Femur (tissue), 1 donor: ENCODE measurements at places on chromosomes 12 and 14.
A peak's percentile ranks its signal among the peaks of the same experiment; 100 is the strongest.

DNA sequence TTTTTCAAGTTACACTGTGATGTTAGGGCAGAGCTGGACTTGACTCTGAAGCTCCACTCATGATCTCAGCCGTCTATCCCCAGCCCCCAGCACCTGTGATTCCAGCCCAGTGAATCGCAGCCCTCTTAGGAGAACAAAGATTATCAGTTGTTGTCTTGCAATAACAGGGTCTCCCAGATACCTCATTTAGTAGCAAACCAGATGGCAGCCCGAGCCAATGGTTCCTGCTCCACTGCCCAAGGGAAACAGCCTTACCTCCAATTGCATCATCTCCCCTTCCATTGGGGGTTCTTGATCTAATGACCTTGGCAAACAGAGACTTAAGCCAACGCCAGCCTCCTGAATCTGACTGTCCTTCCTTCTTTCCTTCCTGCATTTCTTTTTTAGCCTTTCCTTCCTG, 371.2 kb downstream of the BCL11B start:
- DNase-seq: no peak

GRCh38 chr14:59595071-59595470, 18.5 kb upstream of the CCDC175 start:
- no peak for DNase-seq

GRCh38 chr12:15580431-15580830, 208.8 kb downstream of the EPS8 start:
- DNase-seq: no peak

- no peak for DNase-seq
These were observed 625 bp downstream of the ANGEL1 start for GRCh38 chr14:76812093-76812421.

GRCh38 chr14:103384450-103385151, 614 bp upstream of the MARK3 start:
- no peak for DNase-seq

DNA sequence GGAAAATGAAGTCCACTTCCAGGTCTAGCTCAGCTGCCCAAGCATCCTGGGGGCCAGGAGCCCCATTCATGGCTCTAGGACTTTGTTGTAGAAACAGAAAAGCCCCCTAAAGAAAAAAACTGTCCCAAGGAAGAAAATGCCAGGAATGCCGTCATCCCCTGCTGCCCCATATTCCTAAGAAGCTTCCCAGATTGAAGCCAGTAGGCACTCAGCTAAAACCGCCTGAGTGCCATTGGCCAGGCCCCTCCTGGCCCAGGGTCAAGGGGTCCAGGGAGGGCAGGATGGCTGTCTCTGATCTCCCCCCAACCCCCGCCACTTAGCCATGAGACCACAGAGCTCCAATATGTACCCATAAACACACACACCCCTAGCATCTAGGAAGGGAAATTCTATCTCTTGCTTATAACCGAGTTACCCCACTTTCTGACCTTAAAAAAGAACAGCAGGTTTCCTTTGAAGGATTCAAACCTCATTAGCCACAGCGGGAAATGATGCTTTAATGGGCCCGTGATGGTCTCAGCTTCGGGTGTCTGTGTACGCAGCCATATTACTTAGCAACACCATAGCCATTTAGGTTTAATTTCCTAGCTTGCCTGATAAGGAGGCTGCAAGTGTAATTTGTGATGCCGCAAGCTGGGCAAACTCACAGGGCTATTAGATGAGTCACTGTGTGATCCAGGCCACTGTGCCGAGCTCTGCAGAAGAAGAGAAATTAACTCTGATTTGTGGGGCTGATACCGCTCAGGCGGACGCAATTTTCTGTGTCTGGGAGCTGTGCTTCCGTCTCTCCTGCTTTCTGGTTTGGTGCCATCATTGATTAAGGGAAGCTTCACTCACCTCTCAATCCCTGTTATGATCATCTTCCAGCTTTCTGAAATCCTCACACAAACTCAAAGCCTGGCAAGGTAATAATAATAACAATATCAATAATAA, 84.2 kb downstream of the GCH1 start:
- DNase-seq: no peak

- no peak for DNase-seq
These were observed 5.0 kb upstream of the RFLNA start for GRCh38 chr12:124289634-124290600.

DNA sequence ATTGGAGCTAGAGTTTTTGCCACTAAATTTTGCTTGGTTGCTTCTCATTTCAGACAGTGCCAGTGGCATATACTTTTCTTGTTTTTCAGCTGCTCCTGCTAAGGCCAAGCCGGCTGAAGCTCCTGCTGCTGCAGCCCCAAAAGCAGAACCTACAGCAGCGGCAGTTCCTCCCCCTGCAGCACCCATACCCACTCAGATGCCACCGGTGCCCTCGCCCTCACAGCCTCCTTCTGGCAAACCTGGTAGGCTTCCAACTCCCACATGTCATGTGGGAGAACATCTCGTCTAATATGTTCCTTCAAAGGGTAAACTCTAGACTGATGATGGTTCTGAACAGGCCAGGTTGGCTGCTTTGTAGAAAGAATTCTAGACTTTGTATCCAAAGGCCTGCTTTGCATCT, 11.0 kb downstream of the DLST start:
- DNase-seq: no peak

DNA sequence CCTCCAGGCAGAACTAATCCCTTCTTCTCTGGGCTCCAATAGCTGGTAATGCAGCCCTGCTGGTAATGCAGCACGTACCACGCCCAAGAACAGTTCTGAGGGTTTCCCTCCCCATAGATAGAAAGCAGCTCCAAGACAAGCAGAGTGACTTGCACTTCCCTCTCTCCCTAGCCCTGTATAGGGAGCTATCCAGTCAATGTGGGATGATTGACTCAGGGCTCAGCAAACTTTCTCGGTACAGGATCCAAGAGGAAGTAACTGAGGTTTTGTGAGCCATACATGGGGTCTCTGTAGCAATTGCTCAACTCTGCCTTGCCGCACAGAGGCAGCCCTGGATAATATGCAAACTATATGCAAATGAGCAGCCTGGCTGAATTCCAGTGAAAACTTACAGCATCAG, 15.5 kb upstream of the FKBP4 start:
- no peak for DNase-seq

DNA sequence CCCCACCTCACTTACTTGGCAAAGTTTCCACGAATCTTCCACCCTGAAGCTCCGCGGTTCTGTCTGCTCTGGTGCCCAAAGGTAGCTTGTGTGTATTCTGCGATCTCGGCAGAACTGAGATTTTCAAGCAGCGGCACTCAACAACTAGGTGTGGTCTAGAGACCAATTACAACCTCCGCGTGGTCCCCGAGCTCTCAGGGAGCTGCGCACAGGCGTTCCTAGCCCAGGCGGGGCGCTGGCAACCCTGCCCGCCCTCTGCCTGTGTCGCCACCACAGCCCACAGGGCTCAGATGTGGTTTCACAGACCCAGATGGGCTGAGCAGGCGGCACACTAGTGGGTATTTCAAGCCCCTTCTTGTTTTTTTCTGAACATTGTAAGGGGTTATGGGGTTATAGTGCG, 1.5 kb upstream of the DIABLO start:
- DNase-seq: no peak

GRCh38 chr14:82094829-82095345, 561.2 kb upstream of the SEL1L start:
- DNase-seq: no peak

GRCh38 chr14:75011356-75011994, 8.8 kb downstream of the EIF2B2 start:
- DNase-seq: peak; percentile 33

DNA sequence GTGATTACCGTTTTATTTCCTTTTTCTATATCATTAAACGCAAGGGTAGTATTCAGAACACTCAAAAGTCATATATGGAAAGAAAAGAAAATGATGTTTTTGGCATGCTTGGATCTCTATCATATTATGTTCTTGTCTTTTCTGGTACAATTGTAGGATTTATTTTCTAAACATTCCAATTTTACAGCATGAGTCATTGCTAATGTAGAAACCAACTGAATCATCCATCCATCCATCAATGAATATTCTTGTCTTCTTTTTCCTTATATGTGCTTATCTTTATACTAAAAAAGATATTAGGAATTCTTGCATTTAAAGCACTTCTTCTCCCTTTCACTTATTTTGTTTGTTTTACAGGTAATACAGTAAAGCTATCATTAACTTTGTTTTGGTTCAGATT, 20.4 kb upstream of the AMIGO2 start:
- no peak for DNase-seq

- peak; percentile 41 for DNase-seq
These were observed 54.1 kb downstream of the BEGAIN start for GRCh38 chr14:100532906-100533655.

GRCh38 chr12:107895966-107896365, 121.5 kb downstream of the ASCL4 start:
- no peak for DNase-seq

DNA sequence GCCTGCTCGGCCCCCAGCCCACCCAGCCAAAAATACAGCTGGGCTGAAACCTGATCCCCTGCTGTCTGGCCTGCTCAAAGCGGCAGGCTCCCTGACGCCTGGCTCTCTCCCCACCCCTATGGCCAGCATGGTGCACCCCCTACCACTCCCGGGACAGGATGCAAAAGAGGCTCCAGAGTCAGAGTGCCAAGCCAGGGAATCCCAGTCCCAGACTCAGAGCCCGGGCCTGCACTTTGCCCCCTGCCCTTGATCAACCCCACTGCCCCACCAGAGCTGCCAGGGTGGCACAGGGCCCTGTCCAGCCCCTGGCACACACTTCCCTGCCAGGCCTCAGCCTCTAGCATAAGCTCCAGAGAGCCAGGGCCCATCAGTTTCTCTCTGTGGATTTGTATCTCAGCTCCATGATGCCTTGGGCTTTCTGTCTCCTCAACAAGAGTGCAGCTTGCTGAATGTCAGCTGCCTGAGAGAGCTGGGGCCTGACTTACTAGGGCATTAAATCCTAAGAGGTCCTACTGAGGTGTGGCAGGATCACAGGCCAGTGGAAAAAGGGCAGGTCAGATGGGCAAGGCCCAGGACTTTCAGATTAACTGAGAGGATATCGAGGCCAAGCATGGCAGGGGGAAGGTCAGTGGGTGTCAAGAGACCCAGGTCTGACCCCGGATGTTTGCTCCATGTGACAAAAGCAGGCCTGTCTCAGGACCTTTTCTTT, 13.9 kb downstream of the ACVRL1 start:
- peak; percentile 70 for DNase-seq

- peak; percentile 51 for DNase-seq
These were observed 21.0 kb downstream of the CFL2 start for GRCh38 chr14:34693228-34693939.

DNA sequence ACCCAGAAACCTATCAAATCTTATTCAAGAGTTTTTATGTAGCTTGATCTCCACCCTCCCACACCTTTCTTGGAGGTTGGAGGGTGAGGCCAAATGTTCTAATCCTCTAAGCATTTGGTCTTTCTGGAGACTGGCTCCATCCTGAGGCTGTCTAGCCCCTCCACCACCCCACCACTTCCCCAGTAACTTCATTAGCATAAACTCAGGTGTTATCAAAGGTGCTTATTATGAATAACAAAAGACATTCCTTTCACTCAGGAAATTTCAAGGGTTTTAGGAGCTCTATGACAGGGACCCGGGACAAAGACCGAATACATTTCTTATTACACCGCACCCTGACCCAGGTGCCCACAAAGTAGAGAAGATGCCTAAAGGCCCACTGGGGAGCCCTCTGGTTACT, 2.8 kb upstream of the TMEM229B start:
- no peak for DNase-seq

GRCh38 chr12:5227708-5228373, 184.2 kb downstream of the KCNA5 start:
- no peak for DNase-seq

DNA sequence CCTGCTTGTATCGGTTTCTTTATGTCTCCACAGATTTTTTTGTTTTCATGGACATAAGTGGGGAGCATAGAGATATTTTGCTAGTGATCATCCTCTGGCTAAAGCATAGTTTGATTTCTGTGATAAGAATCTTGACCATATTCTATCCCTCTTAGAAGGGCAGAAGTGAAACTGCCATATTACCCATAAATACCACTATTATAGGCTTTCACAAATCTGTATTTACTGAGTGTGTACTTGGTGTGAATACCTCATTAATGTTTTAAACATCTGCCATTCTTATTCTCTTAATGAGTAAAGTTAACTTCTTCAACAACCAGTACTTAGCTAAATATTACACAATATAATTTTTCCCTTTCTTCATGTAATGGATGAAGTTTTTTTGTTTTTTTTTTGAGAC, 16.1 kb downstream of the WNK1 start:
- no peak for DNase-seq

- no peak for DNase-seq
These were observed 79.9 kb upstream of the CCDC91 start for GRCh38 chr12:28110329-28110728.

- no peak for DNase-seq
These were observed 104.3 kb downstream of the RBM19 start for GRCh38 chr12:113861708-113862312.

- DNase-seq: no peak
These were observed 101.1 kb upstream of the DCD start for GRCh38 chr12:54749191-54749818.

DNA sequence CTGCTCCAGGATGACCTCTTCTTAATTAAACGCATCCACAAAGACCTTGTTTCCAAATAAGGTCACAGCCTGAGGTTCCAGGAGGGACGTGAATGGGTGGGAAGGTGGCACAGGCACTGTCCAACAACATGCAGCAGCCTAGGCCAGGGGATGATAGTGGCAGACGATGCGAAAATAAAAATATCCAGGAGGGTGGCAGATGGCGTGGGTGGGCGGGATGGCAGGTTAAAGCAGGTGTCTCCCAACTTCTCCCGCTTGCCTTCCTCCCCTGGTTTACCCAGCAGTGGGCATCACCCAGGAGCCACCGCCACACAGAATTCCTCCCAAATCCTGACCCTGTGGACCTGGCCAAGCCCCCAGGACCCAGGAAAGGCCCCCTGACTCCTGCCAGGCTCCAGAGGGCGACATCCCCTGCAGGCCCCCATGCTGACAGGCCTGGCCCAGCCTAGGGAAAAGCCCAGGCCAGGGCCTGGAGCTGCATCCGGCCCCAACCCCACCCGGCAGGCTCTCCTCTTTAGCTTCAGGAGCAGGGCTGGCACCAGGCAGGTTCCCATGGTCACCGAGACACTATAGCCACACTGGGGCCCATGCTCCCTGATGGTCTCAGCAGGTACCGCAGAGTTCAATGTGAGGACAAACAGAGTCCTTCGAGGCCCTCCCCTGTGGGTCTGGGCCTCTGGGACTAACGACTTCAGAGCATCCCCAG, 9.7 kb downstream of the NCOR2 start:
- DNase-seq: no peak

DNA sequence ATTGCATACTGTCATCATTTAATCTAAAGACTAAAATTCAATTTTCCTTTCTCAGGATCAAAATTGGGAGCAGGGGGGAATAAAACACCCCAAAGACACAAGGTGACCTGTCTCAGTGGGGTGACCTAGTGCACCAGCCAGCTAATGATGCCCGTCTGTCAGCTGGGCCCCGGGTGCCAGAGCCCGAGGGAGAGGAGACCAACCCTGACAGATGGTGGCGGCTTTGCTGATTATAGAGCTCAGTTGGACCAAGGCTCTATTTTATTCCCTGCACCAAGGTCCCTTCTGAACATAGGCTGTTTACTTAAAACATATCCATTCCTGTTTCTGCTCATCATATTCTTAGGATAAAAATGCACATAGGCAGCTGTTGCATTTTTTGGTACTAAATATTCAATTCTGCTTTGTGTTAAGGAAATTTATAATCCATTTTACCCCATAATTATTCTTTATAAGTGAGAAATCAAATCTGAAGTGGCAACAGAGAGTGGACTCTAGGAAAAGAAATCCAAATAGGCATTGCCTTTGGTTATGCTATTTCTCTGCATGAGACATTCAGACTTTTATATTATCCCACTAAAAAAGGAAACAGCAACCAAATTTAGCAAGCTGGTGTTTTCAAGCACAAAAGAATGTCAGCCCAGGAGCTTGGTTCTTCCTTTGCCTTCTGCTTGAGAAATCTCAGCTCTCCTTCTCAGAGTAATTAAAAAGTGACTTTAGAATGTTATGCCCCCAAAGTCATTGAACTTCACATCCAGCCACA, 96.8 kb upstream of the IFNG-AS1 start:
- DNase-seq: peak; percentile 36
